ENCODE measurements at places on chromosomes 11 and 22. TPM values are rescaled to one million over a fixed set of nuclear protein-coding genes. Genes with fewer than 3 reads are reported as not detected.

Gene PTGDR2
- polyA plus RNA-seq, result not detected

GRCh38 chr11:23320131-23320530, 459.9 kb upstream of the CCDC179 start:
- no peak for DNase-seq

GRCh38 chr11:12285106-12285505, 92.3 kb upstream of the PARVA start:
- DNase-seq, result no peak

DNA sequence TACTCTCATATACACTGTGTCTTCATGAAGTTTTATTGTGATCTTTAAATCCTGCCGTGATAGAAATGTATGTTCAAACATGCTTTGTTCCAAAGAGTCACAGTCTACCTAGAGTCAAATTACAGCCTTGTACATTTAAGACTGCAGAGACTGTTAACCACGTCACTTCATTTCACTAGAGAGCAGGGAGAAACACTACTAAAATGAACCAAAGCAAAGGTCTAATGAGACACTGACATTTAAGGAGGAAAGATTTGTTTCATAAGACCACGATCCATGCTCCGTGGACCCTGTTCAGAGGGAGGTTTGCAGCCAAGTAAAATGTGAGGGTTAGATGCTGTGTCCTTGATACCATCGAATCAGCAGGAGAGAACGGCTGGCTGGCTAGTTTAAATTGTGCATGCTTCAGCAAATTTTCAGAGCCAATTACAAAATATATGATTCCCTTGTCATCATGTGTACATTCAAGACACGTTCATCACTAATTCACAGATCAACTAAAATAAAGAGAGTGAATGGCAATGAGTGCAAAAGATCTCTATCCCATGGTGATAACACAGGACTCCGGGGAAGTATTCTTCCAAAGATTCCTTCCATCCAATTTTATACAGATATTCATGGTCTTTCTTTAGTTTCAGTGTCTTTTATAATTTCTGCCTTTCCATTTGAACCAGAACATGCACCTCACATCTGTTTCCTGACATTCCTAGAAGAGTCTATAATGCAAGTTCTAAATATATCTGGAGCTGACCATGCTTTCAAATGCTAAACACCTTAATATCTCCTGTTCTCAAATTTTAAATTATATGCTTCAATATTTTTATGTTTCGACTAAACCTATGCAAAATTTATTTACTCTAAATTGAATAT, 960.9 kb upstream of the FAT3 start:
- DNase-seq, result no peak

DNA sequence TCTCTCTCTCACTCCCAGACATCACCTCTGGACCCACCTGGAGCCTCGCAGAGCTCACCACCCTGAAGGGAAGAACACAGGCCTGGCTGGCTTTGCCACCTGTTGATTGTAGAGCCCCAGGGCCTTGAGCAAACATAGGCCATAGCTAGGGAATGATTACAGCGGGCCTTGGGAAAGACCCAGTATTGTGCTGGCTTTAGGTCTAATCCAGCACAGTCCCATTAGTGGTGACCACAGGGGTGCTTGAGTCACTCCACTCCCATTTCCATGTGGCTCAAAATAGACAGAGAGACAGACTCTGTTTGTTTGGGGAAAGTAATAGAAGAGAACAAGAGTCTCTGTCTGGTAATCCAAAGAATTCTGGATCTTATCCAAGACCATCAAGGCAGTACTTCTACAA, 42.7 kb upstream of the FAM181B start:
- no peak for DNase-seq

GRCh38 chr11:57335343-57336110, at the start of gene SSRP1:
SSRP1 (minus strand) TSS chr11:57335892; CDS start chr11:57335121, 771 bp downstream.
- peak; percentile 95 for DNase-seq
